ENCODE measurements at places on chromosomes 7 and 10. TPM values are rescaled to one million over a fixed set of nuclear protein-coding genes. Genes with fewer than 3 reads are reported as not detected.

The TLX1 gene
- not detected for total RNA-seq

The CH25H gene
- 0.41 TPM for total RNA-seq

The NCF1 gene
- total RNA-seq = 6.5 TPM

The ERVW-1 gene
- not detected for total RNA-seq

The UNCX gene
- total RNA-seq = 7.5 TPM

The GNAT3 gene
- total RNA-seq = not detected

The TRPV5 gene
- total RNA-seq = 1.1 TPM

The MMD2 gene
- not detected for total RNA-seq

The LIPK gene
- not detected for total RNA-seq

The RAPGEF5 gene
- total RNA-seq = 138 TPM
